NCI-H1092 (cell line): ENCODE measurements at places on chromosomes 2 and 18.

GRCh38 chr2:77831471-77831870, 309.3 kb upstream of the LRRTM4 start:
- DNase-seq: no peak

DNA sequence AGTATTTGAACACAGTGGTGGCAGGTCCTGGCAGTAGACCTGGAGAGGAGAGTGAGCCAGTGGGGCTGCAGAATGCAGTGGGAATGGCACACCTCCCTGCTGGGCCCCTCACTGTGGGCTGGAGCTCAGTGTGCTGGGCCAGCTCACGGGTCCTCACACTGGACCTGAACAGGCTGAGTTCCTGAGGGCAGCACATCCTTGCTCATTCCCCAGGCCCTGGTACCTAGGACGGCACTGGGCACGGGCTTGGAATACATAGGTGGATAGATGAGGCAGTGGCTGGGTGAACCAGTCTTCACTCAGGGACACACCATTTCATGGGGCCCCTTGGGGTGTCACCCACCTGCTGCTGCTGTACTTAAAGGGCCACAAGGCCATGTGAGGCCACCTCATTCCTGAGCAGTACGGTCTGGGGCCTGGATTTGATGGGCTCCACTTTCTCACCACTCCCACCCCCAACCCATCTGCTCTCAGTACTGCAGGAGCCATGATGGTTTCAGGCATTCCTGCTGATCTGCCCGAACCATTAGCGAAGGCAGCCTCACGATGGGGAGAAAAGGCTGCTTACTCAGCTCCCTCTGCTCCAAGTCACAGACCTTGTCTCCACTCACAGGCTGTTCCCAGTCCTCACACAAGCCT, 4.2 kb downstream of the TMEM177 start:
- no peak for DNase-seq

DNA sequence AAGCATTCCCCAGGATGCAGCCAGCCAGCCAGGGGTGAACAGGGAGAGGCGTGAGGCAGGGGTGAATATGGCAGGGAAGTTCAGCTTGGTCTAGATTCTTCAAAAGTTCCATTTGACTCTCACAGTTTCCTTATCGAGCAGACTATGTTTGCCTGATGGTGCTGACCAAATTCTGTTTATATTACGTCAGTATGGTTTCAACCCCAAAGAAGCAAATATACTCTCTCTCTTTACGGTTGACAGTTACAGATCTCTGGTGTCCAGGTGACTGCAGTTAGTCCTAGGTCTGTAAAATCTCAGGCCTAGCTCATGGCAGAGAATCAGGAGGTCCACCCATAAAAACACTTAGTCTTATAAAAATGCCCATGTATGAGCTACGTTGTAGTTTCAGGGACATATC, 38.3 kb upstream of the DNMT3A start:
- no peak for DNase-seq

GRCh38 chr2:219406861-219407230, 11.3 kb upstream of the DES start:
- DNase-seq: no peak

DNA sequence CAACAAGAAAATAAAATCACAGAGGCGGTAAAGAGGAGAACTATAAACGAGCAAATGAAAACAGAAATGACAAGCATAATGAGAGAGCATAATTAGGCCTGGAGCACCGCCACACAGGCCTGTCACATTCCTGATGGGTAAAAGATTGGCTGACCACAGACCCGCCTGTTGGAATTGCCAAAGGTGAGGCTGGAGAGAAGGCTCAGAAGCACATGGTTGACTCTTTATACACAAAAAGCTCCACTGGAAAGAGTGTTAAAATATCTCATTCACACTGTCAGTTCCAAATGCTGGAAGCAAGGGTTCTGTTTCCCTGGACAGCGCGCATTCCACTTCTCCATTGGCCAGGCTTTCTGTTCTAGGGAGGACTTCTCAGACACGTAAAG, 5.9 kb upstream of the LGALSL start:
- DNase-seq: no peak
